ENCODE measurements at places on chromosomes 16 and 17. TPM values are rescaled to one million over a fixed set of nuclear protein-coding genes. Genes with fewer than 3 reads are reported as not detected.

Gene SDR42E2
- total RNA-seq, result not detected

Gene TPSB2
- total RNA-seq, result 35.8 TPM

Gene KRT39
- not detected for total RNA-seq

Gene TMEM220
- total RNA-seq, result 9.2 TPM

GRCh38 chr17:27821318-27821717 is 21.0 kb upstream of the NOS2 start:
- DNase-seq, result no peak

GRCh38 chr17:49197346-49197998 is 12.9 kb downstream of the GNGT2 start:
- no peak for DNase-seq

- DNase-seq, result peak; percentile 54
Observed at GRCh38 chr17:1055751-1056645, 59.1 kb downstream of the TIMM22 start.

DNA sequence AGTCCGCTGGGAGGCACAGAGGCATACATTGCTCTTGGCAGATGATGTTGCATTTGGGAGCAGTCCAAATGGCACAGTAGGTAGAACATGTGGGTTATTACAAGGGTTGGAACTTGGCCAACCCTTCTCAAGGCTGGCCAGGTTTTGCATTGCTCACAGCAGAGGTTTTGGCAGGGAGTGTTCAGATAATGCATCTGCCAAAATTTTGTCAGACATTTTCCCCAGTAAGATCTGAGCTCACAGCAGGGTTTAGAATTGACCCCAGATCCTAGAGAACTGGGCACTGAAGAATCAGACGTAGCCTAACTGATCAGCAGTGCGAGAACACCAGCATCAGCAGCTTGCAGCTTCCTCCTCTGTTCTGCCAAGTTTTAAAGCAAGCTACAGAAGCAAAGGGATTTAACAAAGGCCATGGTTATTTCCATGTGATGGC is 468.8 kb upstream of the KIF2B start:
- no peak for DNase-seq

Measured in tibial nerve (tissue), 4 donors.